ENCODE measurements at places on chromosomes 5 and 9. TPM values are rescaled to one million over a fixed set of nuclear protein-coding genes. Genes with fewer than 3 reads are reported as not detected.

DNA sequence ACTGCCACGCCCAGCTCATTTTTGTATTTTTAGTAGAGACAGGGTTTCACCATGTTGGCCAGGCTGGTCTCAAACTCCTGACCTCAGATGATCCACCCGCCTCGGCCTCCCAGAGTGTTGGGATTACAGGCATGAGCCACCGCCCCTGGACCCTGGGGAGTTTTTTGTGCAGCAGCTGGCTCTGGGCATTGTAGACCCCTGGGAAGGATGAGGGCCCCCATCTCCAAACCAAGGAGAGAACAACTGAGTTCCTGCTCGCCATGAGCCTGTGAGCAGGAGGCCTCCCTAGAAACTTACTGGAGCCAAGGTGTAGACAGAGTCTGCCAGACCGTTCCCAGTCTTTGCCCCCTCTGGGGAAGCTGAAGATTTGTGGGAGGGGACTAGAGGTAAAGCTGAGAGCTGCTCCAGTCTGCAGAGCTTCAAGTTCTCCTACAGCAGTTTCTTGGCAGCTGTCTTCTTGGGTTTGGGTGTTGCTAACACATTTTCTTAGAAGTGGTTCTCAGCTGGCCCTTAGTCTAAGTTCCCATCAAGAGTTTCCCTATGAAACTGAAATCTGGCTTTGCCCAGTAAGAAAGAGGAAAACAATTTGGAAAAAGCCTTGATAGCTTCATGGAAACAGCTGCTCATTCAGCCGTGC, 12.4 kb downstream of the NUDT2 start:
- no peak for DNase-seq

DNA sequence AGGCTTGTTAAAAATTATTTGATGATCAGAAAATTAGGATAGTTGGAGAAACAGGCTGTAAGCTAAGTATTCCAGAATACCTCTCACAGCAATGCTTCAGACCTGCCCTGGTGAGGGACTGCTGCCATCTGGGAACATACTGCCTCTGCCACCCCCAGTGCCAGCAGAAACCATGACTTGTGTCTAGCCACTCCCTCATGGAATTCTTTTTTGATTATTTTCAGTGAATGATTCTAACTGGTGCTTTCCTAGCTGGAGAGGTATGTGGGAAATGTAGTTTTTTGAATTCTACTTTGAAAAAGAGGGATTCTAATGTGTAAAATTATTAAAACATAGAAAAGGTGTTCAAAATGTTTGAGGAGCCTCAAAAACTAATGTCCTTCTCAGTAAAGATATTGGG, 126.3 kb downstream of the HMHB1 start:
- no peak for DNase-seq

DNA sequence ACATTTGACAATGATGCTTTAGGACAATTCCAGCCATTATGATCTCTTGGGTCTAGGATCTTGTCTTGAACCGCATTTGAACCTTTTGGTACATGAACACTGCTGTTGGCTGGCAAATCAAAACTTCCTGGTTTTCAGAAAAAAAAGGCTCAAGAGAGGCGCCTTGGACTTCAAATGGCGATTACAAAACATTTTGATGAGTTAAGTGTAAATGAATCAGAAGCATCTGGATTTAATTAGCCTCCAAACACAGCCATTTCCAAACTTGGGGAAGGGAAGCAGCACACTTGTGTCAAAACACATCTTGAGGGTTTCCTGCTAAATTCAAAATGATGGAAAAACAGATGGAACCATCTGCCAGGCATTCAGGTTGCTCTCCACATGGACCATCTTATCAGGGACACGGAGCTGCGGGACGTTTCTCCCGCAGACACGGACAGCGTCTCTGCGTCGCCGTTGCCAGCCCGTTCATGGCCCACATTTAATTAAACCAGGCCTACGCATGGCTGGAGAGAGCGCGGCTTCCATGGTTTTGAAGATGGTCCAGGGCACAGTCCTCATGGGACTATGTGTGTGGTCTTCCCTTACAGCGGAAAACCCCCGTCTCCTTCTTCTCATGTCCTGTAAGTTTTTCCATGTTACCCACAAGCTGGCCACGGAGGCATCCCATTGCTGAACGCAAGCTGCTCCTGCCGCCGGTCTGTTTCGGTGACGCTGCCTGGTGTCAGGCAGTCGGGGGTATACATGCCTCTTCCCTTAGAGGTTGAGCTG, 55.8 kb upstream of the PTCH1 start:
- no peak for DNase-seq

Gene PCDHAC2
- total RNA-seq = 3.0 TPM
